Mammary epithelial cell (primary cell): ENCODE measurements at places on chromosomes 4 and X. TPM values are rescaled to one million over a fixed set of nuclear protein-coding genes. Genes with fewer than 3 reads are reported as not detected.

- DNase-seq: peak; percentile 94
Measured at GRCh38 chrX:110087485-110088356, 84.8 kb downstream of the TMEM164 start.

CCDC110 gene
- 0.43 and 0.59 TPM in 2 replicates for total RNA-seq

DNA sequence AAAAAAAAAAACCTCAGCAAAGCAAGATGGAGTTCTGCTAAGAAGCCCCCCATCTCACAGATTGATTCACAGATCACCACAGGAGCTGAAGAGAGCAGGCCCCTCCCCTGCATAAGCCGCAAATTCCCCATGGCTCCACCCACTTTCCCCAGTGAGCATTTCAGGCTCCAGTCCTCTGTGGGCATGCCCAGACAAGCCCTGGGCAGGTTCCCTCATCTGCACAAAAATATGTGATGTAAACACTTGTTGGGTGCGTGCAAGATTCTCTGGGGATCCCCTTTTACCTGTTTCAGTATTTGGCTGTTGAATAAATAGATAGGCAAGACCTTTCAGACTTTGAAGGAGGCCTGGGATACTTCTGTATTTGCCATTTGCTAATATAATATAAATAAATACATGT lies 514.3 kb downstream of the PCDH7 start:
- peak; percentile 66 for DNase-seq

- DNase-seq: no peak
Measured at GRCh38 chrX:38165023-38165422, 55.6 kb downstream of the SRPX start.

NHSL2 gene
- 0.17 TPM for total RNA-seq

DNA sequence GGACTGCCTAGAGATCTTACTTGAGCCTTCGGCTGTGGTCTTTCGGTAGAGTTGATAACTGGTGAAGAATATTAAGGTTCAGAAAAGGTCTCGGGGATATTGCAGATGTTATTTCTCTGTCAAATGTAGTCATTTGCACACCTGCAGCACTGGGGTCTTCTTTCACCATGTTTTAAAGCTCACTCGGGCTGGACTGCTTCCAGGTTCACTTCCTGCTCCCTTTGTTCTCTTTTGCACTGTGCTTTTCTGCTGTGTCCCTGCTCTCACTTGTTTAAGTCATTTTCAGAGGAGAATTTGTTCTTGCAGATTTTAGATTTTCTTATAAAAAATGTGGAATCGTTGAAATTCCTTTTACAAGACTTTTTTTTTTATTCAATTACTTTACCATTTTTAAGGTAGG lies 68.5 kb downstream of the BMPR1B start:
- no peak for DNase-seq

GRCh38 chr4:184343502-184344177 lies 126.0 kb upstream of the ENPP6 start:
- peak; percentile 70 for DNase-seq

CYBB gene
- total RNA-seq: under 0.01 TPM

DNA sequence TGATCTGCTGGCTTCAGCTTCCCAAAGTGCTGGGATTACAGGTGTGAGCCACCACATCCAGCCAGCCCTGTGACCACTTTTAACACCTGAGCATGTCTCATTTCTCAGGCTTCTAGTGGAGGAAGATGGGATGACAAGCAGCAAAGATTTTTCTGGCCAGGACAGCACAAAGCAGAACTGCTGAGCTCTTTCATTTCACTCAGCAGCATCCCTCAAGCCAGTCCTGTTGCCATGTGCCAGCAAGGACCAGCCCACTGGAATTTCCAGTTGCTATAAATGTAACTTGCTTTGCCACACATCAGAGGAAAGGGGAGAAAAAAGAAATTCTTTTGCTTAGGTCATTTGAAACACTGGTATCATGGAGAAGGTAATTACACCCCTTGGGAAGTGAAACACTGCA lies 75.9 kb downstream of the SLC9A7 start:
- peak; percentile 39 for DNase-seq

- DNase-seq: no peak
Measured at GRCh38 chr4:25532591-25532990, 123.1 kb upstream of the SLC34A2 start.

- no peak for DNase-seq
Measured at GRCh38 chr4:136748165-136748564, 784.1 kb downstream of the PCDH18 start.

BTK gene
- total RNA-seq: under 0.01 TPM

HMX1 gene
- not detected for total RNA-seq

MAGEA2B gene
- total RNA-seq: not detected

DNA sequence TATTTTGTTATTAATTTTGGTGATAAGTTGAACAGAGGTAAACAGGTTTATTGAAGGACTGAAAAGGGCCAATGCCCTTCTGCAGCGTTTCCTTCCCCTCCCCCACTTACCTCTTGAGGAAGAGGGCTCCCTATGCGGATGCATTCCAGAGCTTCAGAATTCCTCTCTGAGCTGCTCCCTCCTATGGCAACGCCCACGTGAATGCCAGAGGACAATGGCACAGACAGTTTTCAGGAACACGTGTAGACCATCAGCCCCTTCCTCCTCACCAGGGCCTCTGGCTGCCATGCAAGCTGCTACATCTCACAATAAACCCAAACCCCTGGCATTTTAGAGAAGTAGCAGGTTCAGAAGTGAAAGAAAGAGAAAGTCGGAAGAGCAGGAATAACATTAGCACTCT lies 127.9 kb downstream of the CHRDL1 start:
- DNase-seq: no peak

GRCh38 chr4:85740431-85740861 lies 265.5 kb downstream of the ARHGAP24 start:
- peak; percentile 26 for DNase-seq
